ENCODE measurements at places on chromosomes 5 and 9.

GRCh38 chr5:78522476-78523260 lies 125.9 kb downstream of the LHFPL2 start:
- DNase-seq = no peak

DNA sequence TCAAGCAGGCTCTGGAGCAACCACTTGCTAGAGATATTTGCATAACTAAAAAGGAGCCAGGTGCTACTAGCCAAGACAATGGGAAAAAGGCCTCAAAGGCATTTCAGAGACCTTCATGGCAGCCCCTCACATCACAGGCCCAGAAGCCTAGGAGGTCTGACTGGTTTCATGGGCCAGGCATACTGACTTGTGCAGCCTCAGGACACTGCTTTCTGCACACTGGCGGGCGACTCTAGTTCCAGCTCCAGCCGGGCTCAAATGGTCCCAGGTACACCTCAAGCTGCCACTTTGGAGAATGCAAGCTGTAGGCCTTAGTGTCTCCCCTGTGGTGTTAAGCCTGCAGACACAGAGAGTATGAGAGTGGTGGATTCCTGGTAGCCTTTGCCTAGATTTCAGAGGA lies 27.1 kb downstream of the COX7C start:
- no peak for DNase-seq

GRCh38 chr5:157475432-157475831 lies 15.4 kb downstream of the NIPAL4 start:
- DNase-seq = no peak

- DNase-seq = no peak
Measured at GRCh38 chr5:107604146-107604910, 66.4 kb downstream of the EFNA5 start.

GRCh38 chr5:40623480-40624420 lies 56.0 kb upstream of the PTGER4 start:
- no peak for DNase-seq

- no peak for DNase-seq
Measured at GRCh38 chr9:118975736-118976135, 393.5 kb downstream of the BRINP1 start.

DNA sequence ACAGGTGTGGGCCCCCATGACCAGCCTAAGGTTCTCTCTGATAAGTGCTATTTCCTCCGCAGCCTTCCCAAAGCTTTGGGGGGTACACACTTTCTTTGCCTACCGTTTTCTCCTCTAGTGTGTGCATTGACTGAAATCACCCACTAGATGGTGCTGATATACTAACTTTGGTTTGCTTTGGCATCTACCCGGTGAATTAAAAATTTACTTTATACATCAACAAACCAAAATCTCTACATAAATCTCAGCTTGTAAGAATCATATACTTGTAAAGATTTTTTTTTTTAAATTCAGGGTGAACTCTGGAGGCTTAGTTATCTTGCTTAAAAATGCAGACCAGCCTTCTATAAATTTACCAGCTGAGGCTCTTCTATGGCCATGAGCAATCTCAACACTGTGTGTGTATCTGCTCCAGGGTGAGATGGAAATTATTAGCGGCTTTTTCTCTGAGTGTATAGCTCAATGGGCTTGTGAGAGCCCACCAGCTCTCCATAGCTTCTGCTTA lies 475.7 kb upstream of the TNC start:
- DNase-seq = no peak

GRCh38 chr9:108552459-108553040 lies 303.2 kb downstream of the ACTL7B start:
- DNase-seq = no peak

GRCh38 chr9:36665387-36665786 lies 92.7 kb downstream of the MELK start:
- no peak for DNase-seq

DNA sequence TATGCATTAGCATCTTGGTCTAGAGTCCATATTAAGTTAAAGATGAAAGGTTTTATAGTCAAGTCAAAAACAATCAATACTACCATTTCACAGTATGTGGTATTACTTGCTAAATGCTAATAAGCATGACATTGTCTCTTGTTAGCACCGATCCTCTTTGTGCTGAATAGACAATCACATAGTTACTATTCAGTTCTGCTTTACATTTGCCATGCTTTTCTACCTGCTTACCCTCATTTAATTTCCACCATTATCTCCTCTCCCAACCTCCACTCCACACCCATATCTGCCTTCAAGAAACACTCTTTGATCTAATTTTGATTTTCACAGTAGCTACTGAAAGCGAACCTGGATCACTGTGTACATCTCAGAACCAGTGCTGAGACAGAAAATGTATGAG lies 16.8 kb downstream of the MEGF9 start:
- DNase-seq = no peak

- DNase-seq = no peak
Measured at GRCh38 chr5:74391410-74391809, 249.1 kb downstream of the ENC1 start.

GRCh38 chr5:172777881-172778814 lies 7.2 kb upstream of the DUSP1 start:
- DNase-seq = no peak

GRCh38 chr9:93303806-93304573 lies 120.1 kb downstream of the WNK2 start:
- no peak for DNase-seq

DNA sequence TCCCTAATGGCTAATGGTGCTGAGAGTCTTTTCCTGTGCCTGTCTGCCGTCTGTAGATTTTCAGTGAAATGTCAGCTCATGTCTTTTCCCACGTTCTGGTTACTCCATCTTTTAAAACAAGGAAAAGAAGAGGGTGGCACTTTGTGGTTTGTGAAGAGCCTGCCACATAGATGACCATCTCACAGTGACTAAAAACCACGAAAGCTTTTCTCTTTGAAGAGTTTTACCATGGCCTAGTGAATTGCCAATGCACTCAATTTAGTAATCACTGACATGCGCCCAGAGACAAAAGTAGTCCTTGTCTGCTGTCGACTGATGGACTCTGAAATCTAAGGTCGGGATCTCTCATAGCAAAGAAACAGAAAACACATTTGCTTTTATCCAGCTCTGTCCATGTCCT lies 50.4 kb downstream of the SPATA31C2 start:
- DNase-seq = no peak

- no peak for DNase-seq
Measured at GRCh38 chr5:133129289-133129688, 77.5 kb downstream of the HSPA4 start.

- no peak for DNase-seq
Measured at GRCh38 chr9:110248361-110248760, 7.9 kb downstream of the TXN start.

GRCh38 chr5:84149094-84149493 lies 235.6 kb downstream of the EDIL3 start:
- DNase-seq = no peak

GRCh38 chr5:16773991-16774390 lies 157.2 kb upstream of the RETREG1 start:
- DNase-seq = no peak

- no peak for DNase-seq
Measured at GRCh38 chr9:126666155-126666803, 52.6 kb downstream of the LMX1B start.

GRCh38 chr9:13967011-13967410 lies 346.9 kb downstream of the NFIB start:
- DNase-seq = no peak

All from activated CD8-positive, alpha-beta memory T cell treated with anti-CD3 and anti-CD28 coated beads, Interleukin-2, amount 10 ng/mL, durations not matched to agents 7 days and 5 days (primary cell).